Peyer's patch (tissue), 4 donors: ENCODE measurements at places on chromosomes 2 and 18. TPM values are rescaled to one million over a fixed set of nuclear protein-coding genes. Genes with fewer than 3 reads are reported as not detected.

The IL18R1 gene
- 3.6 TPM for total RNA-seq

The HOXD9 gene
- total RNA-seq: not detected

The RNF125 gene
- total RNA-seq: 15.8 TPM

The TGFA gene
- total RNA-seq: 2.5 TPM

The TGFBRAP1 gene
- total RNA-seq: 17.7 TPM

The CCDC178 gene
- not detected for total RNA-seq

The DUSP2 gene
- total RNA-seq: 28.1 TPM

The CYB5A gene
- total RNA-seq: 732 TPM

The GPR55 gene
- total RNA-seq: 4.0 TPM

The GPR17 gene
- not detected for total RNA-seq

The CRYBA2 gene
- total RNA-seq: 2.4 TPM

The TDRD15 gene
- 0.83 TPM for total RNA-seq

The CCBE1 gene
- 1.7 TPM for total RNA-seq

The IFIH1 gene
- total RNA-seq: 25.8 TPM

The RGPD3 gene
- total RNA-seq: not detected

The PXDN gene
- 7.5 TPM for total RNA-seq

The OSBPL6 gene
- total RNA-seq: 4.1 TPM

GRCh38 chr18:32301976-32302743 lies 112.3 kb downstream of the MEP1B start:
- DNase-seq: no peak

DNA sequence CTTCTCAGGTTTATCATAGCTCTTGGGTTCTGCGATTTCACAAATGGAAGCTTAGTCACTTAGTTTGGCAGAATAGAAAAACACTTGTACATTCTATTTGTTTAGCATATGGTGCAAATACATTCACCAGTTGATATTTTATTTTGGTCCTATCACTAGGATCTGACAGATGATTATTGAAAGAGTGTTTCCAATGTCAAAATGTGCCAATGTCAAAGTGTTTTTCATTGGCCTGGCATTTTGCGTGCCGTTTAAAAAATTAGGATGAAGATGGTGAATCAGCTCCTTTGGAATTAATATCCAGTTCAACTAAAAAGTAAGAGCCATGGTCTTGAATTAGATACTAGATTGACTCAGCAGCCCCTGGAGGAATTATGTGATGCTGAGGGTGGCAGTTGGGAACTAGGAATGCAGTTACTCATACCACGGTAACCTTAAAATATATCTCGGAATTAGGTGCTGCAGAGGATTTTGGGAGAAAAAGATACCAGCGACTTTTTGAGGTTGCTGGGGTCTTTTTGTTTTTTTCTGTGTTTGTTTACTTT lies 87.0 kb downstream of the SPHKAP start:
- DNase-seq: no peak

DNA sequence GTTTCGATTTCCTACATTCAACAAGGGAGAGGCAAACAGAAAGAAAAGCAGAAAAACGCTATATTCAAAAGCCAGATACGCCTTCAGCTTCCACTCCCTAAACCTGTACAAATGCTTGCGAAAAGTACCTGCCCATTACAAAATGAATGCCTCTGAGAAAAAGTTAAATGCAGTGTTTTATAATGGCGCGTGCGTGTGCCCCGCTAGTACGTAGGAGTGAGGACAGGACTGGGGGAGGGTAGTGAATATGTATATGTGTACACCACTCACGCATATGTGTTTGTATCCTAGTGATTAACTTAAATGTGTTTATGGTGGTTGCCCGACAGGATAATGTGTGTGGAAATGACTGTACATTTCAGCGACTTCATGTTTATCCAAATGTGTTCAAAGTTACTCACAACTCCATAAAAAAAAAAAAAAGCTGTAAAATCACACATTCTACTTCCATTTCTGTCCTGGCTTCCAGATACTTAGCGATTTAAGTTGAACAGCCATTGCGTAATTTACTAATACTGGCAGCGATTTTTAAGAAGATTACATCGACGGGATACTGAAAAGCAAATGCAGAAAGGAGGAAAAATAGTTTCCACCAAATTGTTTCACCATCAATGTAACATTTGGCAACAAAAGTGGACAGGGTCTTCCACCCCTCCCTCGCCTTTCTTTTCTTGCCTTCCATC lies 1.3 kb downstream of the NEUROD1 start:
- DNase-seq: no peak

- DNase-seq: no peak
These were observed 47.8 kb downstream of the TRAPPC12 start for GRCh38 chr2:3427272-3427671.

- no peak for DNase-seq
These were observed 13.2 kb downstream of the VWA3B start for GRCh38 chr2:98099939-98100743.

- DNase-seq: no peak
These were observed 55.5 kb upstream of the SPOPL start for GRCh38 chr2:138446043-138446442.

DNA sequence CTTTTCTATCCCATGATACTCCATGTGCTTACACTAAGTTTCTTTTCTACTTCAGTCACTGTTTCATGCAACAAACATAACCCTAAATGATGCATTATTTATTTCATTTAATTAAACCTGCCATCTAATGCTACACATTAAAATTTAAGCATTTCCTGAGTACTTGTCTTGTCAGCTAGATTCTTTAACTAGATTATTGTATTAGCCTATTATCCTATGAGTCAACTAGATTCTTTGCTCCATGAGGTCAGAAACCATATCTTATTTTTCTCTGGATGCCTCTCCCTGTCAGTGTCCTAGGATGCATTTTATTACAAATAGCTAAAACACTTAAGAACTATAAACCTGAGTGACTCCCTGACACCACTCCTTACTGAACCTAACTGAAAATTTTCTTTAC lies 652.4 kb downstream of the SLC4A3 start:
- DNase-seq: no peak

DNA sequence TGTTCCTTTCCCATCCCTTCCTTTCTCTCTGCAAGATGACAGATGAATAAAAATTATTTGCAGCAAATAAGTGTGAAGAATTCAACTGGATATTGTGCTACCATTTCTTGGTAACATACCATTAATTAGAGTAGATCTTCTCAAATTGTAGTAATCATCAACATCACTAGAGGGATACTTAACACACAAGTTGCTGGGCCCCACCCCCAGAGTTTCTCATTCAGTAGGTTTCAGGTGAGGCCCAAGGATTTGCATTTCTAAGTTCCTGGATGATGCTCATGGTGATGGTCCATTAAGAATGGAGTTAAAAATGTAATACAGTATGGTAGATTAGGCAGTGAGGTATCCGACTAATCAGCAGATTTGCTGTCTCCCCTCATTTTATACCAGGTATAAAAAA lies 594.0 kb downstream of the ERBB4 start:
- no peak for DNase-seq

DNA sequence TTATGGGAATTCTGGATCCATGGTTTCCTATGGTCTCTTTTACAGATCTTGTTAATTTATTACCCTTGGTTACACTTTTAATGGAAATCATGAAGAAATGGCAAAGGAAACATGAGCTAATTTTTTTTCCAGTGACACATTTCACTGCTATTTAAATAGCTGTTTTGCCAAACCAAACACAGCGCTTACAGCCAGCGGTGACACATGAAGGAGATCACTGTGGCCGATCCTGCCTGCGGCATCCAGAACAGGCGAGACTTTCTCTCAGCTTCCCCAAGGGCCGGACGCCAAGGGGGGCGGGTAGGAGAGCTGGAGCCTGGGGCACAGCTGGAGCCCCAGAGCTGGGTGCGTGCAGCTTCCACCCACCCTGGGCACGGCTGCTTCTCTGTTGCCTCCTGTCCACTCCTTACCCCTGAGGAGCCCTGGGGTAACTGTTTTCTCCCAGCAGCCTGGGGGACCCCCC lies 81.4 kb upstream of the PKDCC start:
- peak; percentile 76 for DNase-seq

DNA sequence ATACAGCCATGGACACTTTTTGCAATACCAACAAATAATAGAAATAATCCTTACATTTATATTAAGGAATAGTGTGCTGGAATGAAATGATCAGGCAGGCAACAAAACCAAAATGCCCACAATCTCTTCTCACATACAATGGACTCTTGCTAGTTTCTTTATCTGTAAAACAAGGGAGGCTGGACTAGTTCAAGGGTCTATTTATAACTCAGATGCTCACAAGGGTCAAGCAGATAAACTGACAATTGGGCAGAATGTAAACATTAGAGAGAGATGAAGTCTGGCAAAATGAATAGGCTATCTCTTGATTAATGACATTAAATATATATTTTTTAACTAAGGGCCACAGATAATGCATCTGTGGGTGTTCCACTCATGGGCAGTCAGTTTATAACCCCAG lies 11.4 kb downstream of the PPIL3 start:
- DNase-seq: no peak

GRCh38 chr2:132662732-132663131 lies 7.3 kb downstream of the LYPD1 start:
- DNase-seq: no peak

DNA sequence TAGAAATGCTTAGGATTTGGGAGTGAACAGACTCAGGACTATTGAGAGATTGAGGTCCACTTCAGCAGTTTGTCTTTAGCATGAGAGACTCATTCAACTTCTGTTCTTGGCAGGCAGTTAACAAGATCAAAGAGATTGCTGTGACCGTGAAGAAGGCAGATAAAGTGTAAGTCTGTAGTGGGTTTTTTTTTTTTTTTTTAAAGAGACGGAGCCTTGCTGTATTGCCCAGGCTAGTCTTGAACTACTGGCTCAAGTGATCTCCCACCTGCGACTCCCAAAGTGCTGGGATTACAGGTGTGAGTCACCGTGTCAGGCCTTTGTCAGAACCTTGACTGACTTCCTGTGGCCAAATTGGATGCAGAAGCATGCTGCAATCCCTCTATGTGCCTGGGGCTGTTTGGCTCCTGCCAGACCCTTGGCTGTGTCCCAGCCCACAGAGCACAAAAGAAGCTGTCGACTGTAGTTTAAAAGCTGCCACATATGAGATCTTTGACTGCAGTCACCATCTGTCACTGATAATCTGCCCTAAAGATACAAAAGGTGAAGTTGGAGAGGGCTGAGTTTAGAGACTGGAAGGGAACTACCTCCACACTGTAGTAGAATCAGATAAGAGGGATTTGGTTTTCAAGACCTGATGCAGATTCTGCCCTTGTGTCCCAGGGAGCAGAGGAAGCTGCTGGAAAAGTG lies 9.9 kb downstream of the CCT7 start:
- no peak for DNase-seq

DNA sequence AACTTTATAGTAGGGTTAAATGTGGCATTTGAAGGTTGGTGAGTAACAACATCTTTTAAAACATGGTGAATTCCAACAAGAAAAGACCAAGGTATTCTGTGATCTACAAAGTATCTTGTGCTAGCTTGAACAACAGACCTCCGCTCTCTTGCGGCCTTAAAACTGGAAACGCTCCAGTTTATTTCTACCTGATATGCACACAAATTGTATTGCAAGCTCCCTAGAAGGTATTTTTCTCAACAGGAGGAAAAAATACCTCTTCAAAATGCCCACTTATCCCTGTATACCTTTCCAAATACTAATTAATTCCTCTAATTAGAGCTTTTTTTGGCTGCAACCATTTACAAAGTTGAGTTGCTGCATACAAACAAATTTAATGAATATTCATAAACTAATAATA lies 69.5 kb downstream of the KCNH7 start:
- DNase-seq: no peak

- DNase-seq: no peak
These were observed 290.8 kb downstream of the ALPK2 start for GRCh38 chr18:58338141-58338540.

GRCh38 chr18:68991286-68991685 lies 193.4 kb downstream of the CCDC102B start:
- DNase-seq: no peak

GRCh38 chr18:68441241-68441640 lies 273.7 kb downstream of the TMX3 start:
- no peak for DNase-seq

DNA sequence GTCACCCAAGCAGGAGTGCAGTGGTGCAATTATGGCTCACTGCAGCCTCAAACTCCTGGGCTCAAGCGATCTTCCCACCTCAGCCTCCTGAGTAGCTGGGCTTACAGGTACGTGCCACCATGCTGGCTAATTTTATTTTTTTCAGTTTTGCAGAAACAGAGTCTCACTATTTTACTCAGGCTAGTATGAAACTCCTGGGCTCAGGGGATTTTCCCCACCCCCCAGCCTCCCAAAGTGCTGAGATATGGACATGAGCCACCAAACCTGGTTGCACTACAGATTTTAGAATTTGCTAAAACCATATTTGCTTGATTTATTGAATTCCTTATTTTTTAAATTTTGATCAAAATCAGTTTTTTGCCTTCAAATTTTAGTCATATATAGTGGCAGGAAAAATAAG lies 1553.4 kb downstream of the LRP1B start:
- no peak for DNase-seq

GRCh38 chr2:34401186-34401585 lies 802.1 kb upstream of the FAM98A start:
- DNase-seq: no peak

DNA sequence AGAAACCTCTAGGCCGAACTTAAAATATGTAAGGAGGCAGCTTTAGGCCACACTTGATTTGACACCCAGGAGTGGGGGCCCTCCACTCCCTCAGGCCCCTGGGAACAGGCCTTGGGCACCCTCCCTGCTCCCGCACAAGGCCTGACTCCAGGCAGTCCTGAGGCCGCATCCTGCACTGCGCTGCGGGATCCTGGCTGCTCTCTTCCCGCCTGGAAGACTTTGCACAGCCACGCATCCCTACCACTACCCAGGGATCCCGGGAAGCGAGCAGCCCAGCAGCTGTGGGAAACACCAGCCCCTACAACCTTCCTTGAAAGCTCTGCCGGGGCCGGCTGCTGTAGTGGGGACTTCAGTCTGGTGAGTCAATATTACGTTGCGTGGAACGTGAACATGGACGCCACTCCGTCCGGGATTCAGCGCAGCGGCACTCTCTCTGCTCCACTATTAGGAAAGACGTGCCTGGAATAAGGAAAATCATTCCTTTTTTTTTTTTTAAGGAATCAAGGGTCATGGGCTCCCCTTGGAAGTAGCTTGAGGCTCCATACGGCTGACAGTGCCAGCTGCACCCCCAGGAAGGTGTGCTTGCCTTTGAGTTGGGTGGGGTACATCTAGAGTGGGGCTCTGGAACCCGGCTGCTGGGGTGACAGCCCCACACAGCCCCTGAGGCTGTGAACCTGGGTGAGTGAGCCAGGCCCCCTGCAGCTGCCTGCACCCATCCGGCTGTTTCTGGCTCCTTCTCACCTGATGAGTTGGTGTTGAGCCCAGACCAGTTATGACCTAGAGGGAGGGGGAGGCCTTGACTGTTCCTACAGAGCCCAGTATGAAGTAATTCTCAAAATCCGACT lies 119.2 kb upstream of the TMEM18 start:
- no peak for DNase-seq
